Erythroblast (primary cell): ENCODE measurements at places on chromosomes 4 and X.

DNA sequence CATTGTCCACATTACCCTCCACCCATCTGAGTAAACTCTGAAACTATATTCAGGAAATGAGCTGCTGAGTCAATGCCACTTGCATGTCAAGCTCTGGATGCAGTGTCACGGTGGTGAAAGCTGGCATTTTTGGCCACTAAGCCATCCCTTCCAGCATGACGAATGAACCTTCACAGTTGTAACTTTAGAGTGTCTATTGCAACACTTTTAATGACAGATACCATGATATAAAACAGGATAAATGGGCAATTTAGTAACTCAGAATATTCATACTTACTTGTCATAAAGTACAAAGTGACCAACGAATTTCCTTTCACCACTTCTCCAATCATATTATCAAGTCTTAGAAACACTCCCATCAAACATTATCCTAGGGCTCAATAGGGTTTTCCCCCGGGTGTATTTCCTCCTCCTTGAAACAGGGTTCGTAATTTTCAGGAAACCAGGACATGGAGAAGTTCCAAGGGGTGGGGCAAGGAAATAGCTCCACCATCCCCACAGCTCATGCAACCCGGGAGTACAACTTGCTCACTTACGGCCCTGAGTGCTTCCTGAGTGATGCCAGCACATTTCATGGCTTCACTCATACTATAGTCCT, 73.1 kb downstream of the MTHFD2L start:
- no peak for DNase-seq

DNA sequence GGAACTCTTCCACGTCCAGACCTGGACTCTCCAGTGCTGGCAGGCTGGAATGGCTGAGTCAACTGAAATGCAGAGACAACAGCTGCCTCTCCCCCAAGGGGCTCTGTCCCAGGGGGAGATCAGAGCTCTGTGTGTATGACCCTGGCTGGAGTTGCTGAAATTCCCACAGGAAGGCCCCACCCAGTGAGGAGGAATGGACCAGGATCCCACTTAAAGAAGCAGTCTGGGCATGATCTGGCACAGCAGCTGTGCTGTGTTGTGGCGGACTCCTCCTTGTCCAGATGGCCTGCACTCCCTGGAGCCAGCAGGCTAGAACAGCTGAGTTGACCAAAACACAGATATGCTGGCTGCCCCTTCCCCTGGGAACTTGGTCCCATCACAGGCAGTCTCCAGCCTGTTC, 25.4 kb downstream of the C4orf17 start:
- DNase-seq, result no peak

DNA sequence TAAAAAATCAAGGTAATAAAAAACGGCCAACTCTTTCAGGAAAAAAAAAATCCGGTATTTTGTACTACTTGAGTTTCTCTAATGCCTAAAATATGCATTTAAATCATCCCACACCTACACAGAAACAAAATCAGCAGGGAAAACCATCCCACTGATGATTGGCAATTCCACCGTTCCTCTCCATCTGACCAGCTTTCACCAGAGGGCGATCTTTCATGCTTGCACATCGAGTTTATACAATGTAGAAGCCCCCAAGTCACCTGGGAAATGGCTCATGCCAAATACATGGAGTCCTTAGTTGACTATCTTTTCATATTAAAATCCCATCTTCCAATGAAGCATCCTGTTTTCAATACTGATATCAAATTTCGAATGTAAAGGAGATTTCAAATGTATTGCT, 69.2 kb downstream of the PTCHD1 start:
- no peak for DNase-seq

GRCh38 chr4:167787231-167787630, 305.1 kb upstream of the ANXA10 start:
- no peak for DNase-seq

DNA sequence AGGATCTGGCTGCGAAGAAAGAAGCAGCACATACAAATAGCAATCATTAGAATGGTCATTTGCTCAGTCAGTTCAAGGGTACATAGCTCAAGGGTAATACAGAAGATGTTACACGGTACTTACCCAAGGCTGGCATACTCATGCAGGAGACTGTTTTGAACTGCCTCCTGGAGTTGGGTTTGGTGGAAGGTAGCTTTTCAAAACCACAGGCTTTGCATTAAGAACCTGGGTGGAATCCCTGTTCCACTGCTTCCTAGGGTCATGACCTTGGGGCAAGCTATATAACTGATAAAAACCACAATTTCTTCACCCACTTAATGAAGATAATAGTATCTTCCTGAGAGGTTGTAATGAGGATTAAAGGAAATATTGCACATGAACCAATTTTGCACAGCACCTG, 36.5 kb downstream of the TBC1D9 start:
- DNase-seq, result no peak

DNA sequence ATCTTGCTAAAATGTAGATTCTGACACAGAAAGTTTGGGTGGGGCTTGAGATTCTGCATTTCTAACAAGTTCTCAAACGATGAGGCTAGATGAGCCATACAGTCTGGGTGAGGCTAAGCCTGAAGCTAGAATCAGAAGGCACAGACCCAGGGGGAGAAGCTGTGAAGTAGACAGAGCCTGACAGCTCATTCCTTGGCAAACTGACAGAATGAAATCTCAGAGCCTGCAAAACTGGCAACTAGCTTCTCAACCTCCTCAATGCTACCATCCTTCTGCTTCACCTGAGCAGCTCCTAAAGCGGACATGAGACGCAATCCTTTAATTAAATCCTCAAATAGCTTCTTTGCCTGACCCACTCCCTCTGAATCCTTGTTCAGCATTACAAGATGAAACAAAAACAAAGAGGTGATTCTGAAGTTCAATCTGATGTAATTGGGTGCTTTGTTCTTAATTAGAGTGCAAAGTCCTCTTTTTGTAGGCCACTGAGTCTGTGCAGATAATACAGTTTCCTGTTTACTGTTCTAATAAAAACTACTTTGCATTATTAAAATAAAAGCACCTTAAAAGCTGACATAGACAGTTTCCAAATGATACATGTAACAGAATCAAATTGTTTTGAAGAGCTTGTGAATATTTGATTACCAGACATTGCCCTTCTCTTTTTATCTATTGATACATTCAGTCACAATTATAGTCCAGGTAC, 71.0 kb upstream of the BMP2K start:
- peak; percentile 80 for DNase-seq

GRCh38 chr4:160009656-160010493, 907.0 kb downstream of the RAPGEF2 start:
- no peak for DNase-seq

DNA sequence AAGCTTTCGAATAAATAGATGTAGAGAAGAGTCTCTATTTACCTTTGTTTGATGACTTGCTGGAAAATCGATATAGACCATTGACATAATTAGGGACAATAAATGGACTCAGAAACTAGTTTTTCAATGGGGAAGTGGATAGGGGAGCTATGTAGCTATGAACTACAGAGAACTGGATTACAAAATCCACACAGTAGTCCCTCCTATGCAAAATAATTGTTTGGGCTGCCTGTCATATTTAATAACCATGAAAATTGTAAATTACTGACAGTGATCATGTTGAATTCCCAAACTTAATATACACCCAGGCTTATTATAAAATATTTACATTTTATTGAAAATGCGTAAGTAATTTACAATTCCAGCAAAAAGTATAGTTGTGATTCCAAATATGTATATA, 333.1 kb upstream of the FAM241A start:
- no peak for DNase-seq

DNA sequence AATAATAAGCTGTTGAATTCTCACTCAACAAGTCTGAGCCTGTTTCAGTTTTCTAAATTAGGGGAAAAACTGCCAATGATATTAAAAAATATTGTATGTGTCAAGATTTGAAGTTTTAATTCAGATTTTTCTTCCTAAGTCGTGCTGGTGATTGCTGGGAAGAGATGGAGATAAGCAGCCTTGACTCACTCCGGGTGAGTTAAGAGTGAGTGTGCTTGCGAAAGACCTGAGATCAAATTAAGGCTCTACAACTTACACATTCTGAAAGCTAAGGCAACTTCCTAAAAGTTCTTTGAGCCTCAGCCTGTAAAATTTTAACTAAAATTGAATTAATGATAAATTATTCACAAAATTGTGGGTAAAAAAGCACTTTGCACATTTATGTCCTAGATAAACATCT, 1441.2 kb downstream of the PCDH7 start:
- no peak for DNase-seq

DNA sequence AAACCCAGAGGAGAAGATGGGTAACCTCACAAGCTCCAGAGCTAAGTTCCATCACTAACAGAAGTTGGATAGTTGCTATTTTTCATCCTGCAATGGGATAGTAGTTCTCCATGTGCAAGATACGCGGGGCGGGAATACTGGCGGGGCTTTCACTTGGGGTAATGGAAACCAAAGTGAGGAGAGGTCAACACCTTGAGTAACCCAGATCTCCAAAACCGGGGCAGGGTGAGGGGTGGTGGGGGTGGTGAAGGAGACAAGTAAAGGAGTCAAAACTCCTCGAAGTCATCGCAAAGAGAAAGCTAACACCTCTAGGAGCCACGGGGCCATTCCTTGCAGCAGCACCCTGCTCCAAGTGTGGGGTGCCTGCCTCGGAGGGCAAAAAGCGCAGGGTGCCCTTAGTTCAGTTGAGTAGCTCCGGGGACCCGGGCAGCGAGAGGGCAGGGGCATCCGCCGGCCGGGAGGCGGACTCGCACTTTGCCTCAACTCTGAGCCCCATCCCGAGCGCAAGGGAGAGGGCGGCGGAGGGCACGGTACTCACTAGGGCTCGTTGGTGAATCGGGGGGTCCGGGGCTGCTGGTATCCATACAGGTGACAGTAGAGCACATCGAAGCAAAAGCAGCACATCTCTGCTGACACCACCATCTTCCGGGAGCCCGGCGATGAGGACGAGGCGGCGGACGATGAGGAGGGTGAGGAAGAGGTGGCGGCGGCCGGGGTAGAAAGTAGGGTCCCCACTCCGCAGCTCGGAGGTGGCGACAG, 645 bp downstream of the AMMECR1 start:
- peak; percentile 69 for DNase-seq

DNA sequence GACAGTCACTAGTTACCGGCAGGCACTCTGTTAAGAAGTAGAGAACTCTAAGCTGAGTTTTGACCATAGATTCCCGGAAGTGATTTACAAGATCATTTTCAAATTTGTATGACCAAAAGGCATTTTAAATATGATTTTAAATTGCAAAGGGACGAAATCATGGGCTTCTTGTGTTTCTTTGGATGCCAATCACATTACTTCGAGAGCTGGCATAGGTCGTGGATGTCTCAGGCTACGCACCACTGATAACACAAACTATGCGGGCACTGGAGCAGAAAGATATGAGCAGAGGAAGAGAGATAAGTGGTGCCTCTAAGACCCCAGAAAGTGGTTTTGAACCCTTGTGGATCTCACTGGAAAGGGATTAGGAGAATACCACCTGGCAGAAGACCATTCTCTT, 294.2 kb upstream of the FTHL17 start:
- no peak for DNase-seq

DNA sequence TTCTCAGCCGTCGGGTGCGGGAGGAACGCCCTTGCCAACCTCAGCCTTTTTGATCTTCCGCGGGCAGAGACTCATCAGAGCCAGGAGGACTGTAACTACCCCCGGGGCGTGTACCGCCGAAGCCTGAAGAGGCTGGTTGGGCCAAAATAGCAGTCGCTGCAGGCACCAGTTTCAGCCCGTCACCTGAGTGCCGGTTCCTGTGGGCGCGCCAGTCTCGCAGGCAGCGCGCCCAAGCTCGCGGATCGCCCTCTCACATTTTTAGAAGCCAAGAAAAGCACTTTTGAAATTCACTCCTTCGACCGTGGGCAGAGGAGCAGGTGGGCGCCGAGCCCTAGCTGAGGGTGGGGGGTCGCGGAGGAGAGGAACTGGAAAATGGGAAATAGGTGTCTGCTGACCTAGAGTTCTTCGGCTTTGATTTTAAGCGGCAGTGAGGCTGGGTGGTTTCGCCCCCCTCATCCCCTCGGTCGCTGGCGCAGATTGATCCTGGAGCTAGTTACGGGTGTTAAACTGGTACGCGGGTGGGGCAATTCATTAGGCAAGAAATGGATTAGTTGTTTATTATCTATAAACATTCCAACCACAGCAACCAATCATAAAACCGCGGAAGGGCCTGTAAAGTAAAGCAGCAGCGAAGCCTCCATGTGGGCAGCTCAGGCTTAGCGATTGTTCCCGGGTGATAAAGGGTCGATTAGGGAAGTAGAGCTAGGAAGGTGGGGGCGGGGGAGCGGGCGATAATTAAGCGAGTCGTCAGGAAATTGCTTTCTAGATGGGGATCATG, 69.2 kb downstream of the FBXO8 start:
- DNase-seq, result peak; percentile 19

DNA sequence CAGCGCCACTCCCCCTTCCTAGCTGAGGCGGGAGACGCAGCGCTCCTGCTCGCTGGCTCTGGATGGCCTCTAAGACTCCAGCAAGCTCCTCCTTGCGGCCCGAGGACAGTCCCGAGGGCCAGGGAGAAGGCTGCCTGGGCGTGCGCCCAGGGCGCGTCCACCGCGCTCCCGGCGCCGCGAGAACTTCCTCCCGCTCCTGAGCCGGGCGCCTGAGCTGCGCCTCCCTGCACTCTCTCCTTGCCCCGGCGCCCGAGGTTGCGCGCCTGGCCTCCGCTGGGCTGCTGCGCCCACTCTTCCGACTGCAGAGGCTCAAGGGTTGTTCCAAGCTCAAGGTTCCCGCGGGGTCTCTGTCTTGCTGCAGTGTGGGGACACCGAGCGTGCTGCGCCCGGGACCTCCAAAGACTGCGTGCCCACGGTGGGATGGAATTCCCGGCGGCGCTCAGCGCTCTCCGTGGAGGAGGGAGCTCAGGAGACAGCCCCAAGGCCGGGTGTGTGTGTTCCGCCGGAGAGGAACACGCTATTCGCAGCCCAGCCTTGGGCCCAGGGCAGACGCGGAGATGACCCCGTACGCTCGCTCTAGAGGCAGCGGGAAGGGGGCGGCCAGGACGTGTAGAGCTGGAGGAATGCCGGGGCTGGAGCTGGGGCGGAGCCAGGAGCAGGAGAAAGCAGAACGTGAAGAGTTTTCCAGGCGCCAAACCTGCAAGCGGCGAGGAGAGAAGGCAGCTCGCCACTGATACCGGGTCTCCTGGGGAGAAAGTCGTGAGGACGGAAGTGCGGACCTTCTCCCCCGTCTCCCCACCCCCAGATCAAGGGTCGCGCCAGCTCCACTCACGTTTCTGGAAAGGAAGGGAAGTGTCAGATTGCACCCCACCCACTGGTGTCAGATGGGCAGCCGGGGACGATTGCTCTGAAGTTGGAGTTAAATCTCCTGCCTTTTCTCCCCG, at the start of gene ARHGAP6:
Gene ARHGAP6, minus strand, starts transcription at position 753 of the 944 bp plus-strand sequence. CDS start 1,092 bp downstream, outside the sequence.
- DNase-seq, result no peak

DNA sequence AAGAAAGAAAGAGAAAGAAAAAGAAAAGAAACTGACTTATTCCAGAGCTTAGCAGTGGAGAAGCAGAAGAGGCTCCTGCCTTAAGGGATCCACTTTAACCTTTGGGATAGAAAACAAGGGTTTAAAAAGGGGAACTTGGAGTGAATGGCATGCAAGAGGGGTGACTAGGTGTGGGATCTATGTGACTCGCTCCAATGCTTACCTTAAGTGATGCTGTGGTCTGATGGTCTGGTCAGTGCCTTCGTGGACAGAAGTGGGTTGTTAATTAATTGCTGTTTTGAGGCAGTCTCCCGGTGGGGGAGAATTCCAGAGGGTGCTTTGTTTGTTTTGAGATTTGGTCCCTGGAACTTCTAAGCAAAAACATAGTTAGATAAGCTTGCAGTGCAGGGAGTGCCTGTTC, 21.1 kb upstream of the RHOXF1 start:
- no peak for DNase-seq

- no peak for DNase-seq
These were observed 123.2 kb downstream of the RPS6KA6 start for GRCh38 chrX:84064814-84065213.

GRCh38 chr4:159582685-159583084, 479.8 kb downstream of the RAPGEF2 start:
- no peak for DNase-seq

GRCh38 chr4:174394915-174395314, 111.2 kb downstream of the CEP44 start:
- DNase-seq, result no peak
